Stimulated activated CD4-positive, alpha-beta T cell treated with anti-CD3 and anti-CD28 coated beads, Interleukin-1b, Interleukin-23, amount 100 ng/mL, for 1 hour (primary cell): ENCODE measurements at places on chromosomes 6 and 20.

DNA sequence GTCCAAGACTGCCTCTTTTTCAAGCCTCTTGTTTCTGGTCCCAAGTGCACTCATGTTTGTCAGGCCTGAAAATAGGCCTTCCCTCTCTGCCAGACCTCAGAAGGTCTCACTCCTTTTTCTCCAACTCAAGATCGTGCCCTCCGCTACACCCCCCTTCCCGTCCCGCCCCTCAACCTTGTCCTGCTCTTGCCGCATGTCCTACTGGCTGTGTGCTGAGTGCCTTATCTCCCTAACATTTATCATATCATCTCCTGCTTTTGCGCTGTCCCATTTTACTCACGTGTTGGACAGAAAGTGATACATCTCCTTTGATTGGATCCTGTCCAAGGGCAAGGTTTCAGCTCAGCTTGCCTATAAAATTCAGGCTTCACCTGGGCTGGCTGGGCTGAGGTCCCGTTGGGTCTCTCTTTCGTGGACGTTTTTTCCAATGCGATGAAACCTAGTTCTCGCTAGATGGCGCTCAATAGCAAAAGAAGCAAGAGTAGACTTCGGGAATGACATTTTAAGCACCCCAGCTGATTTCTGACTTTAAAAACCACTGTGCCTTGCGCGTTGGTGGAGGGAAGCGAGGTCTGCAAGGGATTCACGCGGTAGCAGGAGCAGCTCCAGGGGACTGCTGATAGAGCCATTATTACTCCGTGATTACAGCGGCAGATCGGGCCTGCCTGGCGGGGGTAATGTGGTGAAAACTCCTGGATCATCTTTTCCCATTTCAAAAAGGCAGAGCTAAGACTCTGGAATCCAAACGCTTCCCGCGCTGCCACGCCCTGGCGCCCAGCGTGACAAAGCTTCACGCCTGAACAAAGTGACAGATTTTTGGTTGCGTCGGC, 137.6 kb downstream of the IMPG1 start:
- DNase-seq = no peak

DNA sequence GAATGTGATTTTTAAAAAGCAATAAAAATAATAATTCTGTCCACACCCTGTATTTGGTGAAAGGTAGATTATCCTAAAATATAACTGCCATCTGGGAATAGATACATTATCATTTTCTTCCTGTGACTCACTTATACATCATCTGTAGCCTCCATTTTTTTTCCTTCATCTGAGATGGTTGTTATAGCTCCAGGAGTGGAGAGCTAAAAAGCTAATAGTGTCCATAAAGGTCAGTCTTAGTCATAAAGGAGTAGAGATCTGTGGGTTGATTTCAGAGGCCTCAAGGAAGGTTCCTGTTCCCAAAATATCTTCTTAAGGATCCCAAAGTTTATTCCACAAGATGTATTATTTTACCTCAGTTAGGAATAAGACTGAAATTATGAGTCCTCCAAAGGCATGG, 41.1 kb downstream of the FBXO5 start:
- no peak for DNase-seq

DNA sequence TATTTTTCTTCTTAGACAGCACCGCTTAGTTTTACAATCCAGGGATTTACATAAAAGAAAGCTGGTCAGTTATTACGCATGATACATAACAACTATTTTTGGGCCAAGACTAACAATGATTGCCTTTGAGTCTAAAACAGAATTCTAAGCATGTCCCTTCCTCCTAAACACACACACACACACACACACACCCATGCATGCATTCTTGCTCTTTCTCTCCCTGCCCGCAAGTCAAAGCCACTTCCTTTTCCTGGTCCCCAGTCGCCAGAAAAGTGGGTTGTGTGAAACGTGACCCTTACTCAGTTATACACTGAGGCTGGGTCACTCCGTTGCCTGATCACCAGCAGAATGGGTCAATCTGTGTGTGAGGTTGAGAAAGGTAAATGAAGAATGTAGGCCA, 31.4 kb downstream of the FYN start:
- DNase-seq = no peak

DNA sequence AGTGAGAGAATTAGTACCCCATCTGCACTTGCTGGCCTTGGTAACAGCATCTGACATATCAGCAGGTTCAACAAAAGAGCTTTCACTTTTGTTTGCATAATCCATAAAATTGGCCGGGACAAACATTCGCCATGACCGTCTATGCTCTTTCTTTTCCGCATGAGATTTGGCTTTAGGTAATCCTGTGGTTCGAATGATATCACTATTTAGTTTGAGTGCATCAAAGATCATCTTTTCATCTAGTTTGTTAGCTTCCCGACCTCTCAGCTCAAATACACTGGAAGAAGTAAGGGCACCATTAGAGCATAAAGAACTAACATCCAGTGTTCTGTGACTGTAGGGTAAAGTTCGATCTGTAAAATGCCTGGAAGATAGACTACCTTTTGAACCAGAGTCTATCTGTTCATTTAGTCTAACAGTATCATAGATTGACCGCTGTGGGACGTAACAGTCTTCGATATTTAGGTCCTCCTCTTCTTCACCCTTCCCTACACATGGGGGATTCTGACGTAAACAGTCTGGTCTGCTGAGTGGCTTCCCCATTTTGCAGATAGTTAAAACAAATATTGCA, 101.6 kb downstream of the DST start:
- no peak for DNase-seq

GRCh38 chr6:116536216-116536621, 9.3 kb downstream of the TRAPPC3L start:
- no peak for DNase-seq
